ENCODE measurements at places on chromosomes 7 and 10. TPM values are rescaled to one million over a fixed set of nuclear protein-coding genes. Genes with fewer than 3 reads are reported as not detected.

FAM25A gene
- total RNA-seq, result not detected

NOS3 gene
- 9.9 TPM for total RNA-seq

CBLL1 gene
- 49.3 TPM for total RNA-seq

ABLIM1 gene
- 45.8 TPM for total RNA-seq

VPS37D gene
- total RNA-seq, result not detected

FBXL13 gene
- total RNA-seq, result 0.66 TPM

MUC12 gene
- not detected for total RNA-seq

DNA sequence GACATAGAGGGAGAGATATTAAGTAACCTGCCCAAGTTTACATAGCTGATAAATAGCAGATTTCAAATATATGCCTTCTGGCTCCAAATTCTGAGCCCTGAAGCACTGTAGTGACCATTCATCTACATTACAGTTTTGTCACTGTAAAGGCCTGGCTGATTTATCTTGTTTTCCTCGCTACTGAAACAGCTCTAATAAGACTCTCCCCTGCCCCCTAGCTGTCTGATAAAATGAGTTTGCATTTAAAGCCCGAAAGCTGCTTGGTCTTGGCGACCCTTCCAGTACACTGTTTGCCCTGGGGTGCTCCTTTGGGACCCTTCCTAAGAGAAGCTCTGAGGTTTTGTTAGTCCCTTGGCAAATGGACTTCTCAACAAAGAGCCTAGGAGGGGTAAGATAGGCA, 59.7 kb upstream of the RAB11FIP2 start:
- DNase-seq, result no peak

- DNase-seq, result no peak
Measured at GRCh38 chr7:10579561-10579960, 394.1 kb upstream of the PHF14 start.

DNA sequence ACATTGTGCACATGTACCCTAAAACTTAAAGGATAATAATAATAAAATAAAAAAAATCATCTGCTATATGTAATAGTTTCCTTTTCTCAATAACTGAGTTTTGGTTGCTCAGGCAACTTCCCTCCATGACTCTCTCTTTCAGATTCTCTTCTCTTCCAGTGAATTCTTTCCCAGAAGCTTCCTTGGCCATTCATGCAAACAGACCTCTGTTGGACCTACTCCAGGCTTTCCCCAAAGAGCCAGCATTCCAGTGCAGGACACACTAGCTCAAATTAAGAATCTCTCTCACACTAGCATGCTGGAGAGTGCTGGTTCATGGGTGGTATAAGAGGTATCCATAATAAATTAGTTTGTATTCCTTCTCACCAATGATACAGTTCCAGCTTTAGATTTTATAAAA, 31.0 kb upstream of the ZEB1 start:
- no peak for DNase-seq

DNA sequence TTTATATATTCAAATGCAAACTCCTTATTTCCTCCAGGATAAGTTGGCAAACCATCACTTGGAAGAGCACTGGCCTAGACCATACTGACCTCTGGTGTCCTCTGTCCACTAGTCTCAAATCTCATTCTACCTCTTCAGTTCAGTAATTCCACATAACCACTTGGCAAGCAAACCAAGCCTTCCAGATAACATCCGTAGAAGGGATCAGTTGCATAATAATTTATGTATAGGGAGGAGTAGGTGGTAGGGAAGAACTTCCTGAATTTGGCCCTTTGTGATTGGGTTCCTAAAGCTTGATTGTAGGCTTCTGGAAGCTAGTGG, 55.0 kb downstream of the WAC start:
- no peak for DNase-seq

GRCh38 chr7:151403764-151404163, 6.1 kb downstream of the WDR86 start:
- DNase-seq, result no peak

GRCh38 chr10:7738536-7739407, 35.7 kb downstream of the ITIH2 start:
- DNase-seq, result no peak

- peak; percentile 92 for DNase-seq
Measured at GRCh38 chr7:50739744-50740435, 42.8 kb downstream of the GRB10 start.

GRCh38 chr7:139777133-139777891, 486 bp downstream of the HIPK2 start:
- DNase-seq, result peak; percentile 32

DNA sequence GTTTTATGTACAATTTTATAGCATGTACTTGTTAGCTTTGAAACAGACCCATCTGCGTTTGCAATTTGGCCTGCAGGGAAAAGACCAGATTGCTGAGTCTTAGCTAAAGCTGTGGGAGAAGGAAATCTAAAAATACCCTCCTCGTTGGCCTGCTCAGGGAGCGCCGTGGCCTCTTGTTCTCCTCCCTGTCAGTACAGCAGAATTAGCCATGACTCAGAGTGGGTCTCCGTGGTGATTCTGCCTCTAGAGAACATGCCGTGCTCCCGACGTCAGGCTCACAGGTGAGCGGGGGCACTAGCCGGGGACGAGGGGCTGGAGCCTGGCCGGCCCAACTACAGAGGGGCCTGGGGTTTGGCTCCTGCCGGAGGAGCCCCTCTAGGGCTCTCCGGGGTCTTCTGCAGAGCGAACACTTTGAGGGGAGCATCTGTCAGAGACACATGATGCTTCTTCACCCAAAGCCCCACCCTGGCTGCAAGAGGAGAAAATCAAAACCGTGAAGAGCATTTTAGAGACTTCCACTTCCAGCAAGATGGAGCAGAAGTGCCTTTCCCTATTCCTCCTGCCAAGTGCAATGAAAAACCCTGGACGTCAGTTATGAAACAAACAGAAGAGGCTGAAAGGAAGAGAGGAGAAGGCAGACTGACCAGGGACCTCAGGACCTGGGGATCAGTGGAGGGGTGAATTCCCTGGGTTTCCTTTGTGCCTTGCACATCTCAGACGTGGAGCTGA, 98.9 kb downstream of the LHPP start:
- no peak for DNase-seq

GRCh38 chr10:29977171-29977570, 82.2 kb downstream of the JCAD start:
- no peak for DNase-seq

All from CD8-positive, alpha-beta memory T cell (primary cell).